ENCODE measurements at places on chromosomes 16 and 17.

GRCh38 chr17:80393241-80393890, 21.6 kb upstream of the ENDOV start:
- DNase-seq: no peak

DNA sequence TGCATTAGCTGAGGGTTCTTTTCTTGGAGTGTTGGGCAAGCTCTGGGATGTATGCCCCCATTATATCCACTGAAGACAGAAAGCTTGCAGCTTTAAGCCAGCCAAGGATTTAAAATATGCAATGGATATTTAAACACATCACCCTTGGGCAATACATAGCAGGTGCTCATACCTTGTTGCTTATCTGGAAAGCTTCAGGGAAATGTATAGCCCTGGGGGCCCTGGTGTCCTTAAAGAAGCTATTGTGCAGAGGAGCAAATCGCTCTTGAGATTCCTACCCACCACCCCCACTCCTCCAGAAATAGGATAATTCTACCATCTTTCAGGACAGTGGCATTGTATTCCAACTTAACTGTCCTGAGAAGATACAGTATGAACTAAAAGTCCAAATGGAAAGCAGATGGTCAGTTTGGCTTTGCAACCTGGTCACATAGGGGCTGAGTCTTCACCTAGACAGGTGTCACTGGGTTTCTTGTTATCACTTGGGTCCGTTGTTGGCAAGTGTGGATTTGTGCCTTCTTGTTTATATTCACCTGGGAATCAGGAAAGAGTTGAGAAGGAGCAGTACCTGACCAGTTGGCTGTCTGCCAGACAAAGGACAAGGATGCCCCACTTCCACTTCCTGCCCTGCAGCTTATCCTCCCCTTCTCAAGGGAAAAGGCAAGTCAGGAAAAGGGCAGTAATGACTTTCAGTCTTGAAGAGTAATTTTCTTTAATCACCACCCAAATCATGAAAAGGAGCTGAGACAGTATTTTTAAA, 3.4 kb downstream of the ANKRD40CL start:
- no peak for DNase-seq

GRCh38 chr17:60395508-60396065, 3.7 kb upstream of the USP32 start:
- no peak for DNase-seq

DNA sequence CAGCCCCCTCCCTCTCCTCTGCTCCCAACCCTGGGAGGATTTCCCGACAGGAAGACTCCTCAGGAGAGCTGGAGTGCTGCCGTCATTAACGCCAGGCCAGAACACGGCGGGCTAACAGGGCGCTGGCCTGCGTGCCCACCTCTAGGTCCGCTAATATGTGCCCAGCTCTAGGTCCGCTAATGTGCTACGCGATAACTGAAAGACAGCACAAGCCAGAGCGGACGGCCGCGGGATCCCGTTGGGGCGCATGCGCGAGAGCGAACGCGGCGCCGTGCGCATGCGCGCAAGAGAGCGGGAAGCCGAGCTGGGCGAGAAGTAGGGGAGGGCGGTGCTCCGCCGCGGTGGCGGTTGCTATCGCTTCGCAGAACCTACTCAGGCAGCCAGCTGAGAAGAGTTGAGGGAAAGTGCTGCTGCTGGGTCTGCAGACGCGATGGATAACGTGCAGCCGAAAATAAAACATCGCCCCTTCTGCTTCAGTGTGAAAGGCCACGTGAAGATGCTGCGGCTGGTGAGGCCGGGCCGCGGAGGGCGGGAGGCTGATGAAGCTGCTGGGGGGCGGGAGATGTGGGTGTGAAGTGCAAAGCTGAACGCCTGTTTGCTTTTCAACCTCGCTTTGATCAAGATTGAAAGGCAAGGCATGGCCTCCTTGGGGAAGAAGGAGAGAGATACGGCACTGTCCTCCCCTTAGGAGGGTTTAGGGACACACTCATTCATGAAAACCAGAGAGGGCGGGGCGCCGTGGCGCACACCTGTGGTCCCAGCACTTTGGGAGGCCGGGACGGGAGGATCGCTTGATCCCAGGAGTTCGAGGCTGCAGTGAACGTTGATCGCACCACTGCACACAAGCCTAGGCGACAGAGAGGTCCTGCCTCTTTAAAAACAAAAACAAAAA, at the start of gene CKLF:
Gene CKLF (plus strand): TSS at position 291 of the 892 bp plus-strand sequence. CDS start 140 bp downstream, at position 431.
- DNase-seq: peak; percentile 91

DNA sequence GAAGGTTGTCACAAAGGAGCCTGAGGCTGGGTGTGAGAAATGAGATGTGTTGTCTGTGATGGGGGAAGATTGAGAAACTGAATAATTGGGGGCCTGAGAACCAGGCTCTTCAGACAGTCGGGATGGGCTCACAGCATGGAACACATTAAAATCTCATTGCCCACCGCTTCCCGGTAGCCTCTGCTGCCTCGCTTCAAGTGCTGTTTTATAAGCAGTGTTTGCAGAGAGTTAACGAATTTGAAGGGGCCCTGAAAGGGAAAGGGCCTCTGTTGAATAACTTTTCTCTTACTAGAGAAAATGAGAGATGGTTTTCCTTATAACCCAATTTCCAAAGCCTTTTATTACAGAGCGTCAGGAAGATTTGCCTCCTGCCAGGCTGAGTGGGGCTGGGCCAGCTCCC, 258.8 kb upstream of the ASIC2 start:
- no peak for DNase-seq

DNA sequence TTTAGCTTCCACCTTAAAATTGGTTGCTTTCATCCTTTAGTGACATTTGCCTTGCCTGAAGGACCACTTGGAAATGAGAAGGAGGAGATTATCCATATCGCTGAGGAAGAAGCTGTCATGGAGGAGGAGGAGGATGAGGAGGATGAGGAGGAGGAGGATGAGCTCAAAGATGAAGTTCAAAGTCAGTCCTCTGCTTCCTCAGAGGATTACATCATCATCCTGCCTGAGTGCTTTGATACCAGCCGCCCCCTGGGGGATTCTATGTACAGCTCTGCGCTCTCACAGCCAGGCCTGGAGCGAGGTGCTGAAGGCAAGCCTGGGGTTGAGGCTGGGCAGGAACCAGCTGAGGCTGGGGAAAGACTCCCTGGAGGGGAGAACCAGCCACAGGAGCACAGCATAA, 11.5 kb upstream of the TMEM106A start:
- DNase-seq: peak; percentile 19

GRCh38 chr16:72427051-72427782, 255.3 kb upstream of the PMFBP1 start:
- peak; percentile 79 for DNase-seq

- no peak for DNase-seq
Measured at GRCh38 chr17:33318241-33318640, 25.1 kb upstream of the ASIC2 start.
